ENCODE measurements at places on chromosomes 11 and 22.

GRCh38 chr22:48258811-48259210 lies 1496.4 kb downstream of the TBC1D22A start:
- no peak for DNase-seq

DNA sequence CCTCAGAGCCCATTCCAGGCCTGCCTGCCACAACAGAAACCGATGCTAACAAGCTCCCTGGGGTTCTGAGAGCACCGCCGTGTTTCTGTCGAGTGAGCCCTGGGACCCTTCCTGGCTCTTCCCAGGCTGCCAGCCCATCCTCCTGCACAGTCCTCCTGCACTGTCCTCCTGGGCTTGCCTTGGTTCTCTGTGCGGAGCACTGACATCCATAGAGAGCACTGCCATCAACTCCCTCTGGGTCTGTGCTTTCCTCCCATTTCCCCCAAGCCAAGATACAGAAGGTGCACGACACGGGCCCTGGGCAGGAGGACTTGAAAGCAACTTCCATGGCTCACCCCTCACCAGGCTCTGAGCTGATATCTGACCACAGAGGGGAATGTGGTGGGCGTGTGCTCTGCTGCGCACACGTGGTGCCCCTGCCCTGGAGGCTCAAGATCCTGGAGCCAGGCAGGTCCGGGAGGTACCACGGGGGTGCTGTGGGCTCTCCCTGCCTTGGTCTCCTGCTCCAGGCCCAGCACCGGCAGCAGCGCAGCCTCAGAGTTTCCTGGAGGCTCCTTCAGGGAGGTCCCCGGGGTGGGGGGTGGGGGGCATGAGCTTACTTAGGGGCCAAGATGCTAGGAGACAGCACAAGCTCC lies 304.2 kb downstream of the BRD1 start:
- DNase-seq: no peak

DNA sequence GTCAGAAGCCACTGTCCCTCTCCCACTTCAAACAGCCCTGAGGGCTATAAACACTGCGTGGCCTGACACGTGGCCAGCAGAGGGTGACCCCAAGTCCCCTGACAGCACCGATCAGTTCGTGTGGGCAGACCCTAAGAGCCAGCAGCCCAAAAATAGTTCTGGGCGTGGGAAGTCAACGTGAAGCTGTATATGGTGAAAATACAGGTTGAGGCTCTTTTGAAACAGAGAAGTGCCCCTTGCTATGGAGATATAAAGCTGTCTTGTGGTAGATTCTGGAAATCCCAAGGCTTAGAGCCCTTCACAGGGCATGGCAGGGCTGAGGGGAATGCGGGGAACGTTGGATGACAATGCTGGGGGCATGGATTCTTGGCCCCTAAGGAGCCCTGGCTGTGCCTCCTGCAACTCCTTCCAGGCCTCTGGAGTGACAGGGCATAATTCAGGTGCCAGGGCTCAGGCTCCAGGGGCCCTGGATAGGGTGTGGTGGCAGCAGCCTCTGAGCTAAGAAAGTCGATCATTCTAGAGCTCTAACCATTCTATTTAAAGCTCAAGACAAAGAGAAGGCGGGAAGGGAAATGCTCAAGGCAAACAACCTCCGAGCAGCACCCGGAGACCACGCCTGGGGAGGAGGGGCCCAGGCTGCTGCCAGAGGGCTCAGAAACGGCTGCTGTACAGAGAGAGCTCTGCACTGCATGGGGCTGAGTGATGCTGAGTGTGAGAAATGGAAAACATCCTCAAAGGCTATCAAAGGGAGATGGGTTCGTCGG lies 60.4 kb upstream of the CD5 start:
- DNase-seq: peak; percentile 31

DNA sequence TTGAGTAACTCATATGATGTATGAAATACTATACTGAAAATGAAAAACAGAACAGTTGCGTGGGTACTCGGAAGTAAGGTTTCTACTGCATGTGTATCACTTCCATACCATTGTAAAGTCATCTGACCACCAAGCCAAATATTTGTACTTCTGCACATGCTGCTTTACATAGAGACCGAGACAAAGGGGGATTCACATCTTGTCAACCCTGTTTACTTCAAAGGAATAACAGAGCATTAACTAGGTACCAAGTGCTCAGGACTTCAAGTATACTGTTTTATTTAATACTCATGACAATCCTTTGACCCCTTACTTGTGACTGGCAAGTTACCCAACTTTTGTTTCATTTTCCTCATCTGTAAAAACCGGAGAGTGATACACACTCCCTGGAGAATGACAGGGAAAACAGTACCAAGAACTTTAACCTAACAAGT lies 9.9 kb downstream of the MAPK1 start:
- DNase-seq: no peak

- DNase-seq: no peak
Observed at GRCh38 chr22:31107894-31108218, 488 bp upstream of the SELENOM start.

- DNase-seq: no peak
Observed at GRCh38 chr11:65356394-65356972, 1.9 kb downstream of the TIGD3 start.

DNA sequence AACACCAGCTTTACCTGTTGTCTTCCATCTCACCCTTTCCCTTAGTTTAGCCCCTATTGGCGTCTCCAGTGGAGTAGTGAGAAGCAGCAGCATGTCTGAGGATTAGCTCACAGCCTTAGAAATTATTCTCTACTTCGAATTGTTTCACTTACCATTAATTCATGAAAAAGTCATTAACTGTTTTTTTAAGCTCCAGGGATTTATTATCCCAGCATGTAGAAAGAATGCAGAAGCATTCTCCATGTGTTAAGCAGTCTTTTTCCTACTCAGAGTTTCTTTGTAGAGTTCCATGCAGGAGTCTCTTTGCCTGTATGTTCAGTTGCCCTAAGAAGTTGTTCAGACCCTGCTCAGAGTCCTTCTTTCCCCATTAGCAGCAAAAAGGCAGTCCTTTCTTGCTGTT lies 137.9 kb upstream of the RASSF10 start:
- no peak for DNase-seq

- no peak for DNase-seq
Observed at GRCh38 chr11:69121021-69121420, 34.7 kb upstream of the SMIM38 start.

DNA sequence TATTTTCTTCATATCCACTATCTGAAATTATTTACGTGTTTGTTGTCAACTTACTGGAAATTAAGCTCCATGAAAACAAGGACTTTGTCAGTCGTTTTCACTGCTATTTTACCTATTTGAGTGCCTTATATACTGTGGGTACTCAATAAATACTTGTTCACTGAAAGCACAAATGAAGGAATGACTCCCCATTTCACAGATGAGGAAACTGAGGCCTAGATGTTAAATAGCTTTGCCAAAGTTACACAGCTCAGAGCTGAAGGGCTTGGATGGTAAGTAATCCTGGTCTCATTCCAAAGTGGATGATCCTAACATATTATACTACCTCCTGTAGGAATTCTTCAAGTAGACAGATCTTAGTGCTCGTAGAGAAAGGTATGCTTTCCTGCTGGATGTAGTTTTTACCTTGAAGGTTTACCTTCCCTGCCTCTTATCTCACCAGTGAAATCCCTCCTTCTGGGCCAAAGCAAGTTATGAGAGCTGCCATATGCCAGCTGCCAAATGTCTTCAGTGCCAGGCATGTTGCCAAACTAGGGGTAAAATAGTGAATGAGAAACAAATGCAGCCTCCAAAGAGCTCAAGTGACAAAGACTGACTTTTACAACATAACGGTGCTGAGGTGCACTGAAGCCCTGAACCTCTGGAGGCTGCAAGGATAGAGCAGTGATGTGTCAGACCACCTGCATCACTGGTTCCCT lies 129.7 kb downstream of the TRIM44 start:
- DNase-seq: no peak

DNA sequence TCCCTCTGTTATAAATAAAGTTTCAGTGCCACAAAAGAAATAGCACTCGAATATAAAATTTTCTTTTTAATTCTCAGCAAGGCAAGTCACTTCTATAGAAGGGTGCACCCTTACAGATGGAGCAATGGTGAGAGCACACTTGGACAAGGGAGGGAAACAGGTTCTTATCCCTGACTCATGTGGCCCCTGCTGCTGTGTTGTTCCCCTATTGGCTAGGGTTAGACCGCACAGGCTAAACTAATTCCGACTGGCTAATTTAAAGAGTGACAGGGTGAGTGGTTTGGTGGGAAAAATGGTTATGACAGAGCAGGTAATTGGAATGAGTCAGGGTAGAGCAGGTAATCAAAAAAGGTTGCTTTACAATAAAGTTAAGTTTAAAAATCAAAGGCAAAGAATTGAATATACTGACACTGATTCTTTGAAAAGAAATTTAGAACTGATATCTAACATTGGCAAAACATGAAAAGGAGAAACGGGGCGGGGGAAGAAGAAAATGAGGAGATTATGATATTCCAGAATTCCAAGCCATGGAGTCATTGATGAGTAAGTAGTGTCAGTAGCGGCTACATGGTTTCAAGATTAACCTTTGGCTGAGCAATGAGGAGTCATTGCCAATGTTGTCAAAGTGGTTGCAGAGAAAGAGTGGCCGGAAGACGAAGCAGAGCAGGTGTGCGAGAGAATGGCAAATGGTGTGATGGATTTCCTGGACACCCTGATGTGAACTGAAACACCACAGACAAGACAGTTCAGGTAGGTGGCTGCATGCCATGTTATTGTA lies 48.4 kb upstream of the MRGPRX1 start:
- no peak for DNase-seq

- peak; percentile 72 for DNase-seq
Observed at GRCh38 chr11:15101072-15101709, 13.5 kb upstream of the INSC start.

DNA sequence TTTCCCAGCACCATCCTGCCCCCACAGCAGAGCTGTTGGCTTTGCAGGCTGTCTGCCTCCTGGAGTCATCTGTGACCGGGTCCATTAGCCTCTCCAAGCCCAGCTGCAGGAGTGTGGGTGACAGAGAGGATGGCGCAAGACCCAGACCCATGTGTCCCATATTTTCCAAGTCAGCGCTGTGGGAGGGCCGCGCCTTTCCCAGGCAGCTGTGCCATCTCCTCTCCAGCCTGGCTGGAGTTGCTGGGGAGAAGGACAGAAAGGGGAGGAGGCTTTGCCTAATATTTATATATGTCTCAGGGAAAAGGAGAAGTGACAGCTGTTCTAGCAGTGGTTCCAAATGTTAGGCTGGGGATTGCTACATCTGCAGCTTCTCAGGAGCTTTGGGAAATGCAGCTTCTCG lies 15.7 kb downstream of the DTX4 start:
- DNase-seq: peak; percentile 51

DNA sequence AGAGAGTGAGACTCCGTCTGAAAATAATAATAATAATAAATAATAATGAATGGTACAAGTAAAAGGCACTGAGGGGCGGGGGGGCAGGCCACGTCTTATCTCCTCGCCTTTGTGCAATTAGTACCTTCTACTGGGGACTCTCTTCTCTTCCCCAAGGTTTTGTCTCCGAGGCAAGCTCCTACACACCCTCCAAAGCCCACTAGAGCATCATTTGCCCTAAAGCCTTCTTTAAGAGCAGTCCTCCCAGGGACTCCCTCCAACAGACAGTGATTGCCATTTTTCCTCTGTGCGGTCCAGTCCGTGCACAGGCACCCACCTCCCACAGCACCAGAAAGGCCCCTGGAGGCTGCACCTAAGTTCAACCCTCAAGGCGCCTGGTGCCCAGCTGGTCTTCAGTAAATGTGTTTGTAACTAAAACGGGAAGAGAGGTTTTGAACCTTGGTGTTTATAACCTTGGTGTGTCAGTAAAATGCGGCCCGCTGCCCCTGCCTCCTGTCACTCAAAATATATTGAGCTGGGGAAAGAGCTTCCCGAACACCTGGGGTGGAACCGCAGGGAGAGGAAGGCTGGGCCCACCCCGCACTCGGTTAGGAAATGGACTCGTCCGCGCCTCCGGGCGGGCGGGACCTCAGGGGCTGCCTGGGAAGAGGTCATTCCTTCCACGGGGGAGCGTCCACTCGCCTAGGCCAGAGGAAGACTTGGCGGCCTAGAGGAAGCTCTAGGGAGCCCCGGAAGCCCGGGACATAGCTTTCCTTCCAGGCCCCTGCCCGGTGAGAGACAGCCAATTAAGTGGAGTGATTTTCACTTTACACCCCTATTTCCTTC lies 4.7 kb upstream of the KDELR3 start:
- DNase-seq: no peak

GRCh38 chr11:77418971-77419597 lies 54.8 kb downstream of the PAK1 start:
- DNase-seq: no peak

DNA sequence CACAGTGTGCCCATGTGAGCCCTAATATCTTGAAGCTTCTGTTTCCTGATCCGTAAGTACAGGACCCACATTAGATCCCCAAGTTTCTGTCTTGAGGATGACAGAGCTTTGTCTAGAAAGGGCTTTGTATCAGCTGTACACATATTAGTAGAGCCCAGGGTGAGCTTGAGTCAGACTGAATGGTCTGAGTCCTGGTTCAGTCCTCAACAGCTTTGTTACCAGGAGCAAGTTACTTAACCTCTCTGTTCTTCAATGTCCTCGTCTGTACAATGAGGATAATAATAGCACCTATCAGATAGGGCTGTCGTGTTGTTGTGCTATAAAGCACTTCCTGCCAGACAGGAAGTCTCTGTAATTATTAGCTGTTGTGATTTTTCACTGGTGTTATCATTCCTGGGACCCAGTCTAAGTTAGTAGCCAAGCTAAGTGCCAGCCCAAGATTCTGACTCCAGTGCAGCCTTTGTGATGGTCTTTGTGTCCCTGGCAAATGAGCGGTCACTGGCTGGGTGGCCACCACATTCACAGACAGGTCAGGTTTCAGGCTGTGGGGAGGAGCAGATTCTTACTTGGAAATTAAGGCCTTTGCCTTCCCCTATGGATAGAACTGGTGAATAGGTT lies 6.8 kb downstream of the TOM1 start:
- DNase-seq: no peak

- DNase-seq: no peak
Observed at GRCh38 chr11:37170311-37170710, 572.3 kb upstream of the RAG2 start.

- DNase-seq: no peak
Observed at GRCh38 chr22:42673898-42674401, 24.8 kb upstream of the CYB5R3 start.

GRCh38 chr22:30235687-30236170 lies 10.8 kb downstream of the LIF start:
- DNase-seq: no peak

DNA sequence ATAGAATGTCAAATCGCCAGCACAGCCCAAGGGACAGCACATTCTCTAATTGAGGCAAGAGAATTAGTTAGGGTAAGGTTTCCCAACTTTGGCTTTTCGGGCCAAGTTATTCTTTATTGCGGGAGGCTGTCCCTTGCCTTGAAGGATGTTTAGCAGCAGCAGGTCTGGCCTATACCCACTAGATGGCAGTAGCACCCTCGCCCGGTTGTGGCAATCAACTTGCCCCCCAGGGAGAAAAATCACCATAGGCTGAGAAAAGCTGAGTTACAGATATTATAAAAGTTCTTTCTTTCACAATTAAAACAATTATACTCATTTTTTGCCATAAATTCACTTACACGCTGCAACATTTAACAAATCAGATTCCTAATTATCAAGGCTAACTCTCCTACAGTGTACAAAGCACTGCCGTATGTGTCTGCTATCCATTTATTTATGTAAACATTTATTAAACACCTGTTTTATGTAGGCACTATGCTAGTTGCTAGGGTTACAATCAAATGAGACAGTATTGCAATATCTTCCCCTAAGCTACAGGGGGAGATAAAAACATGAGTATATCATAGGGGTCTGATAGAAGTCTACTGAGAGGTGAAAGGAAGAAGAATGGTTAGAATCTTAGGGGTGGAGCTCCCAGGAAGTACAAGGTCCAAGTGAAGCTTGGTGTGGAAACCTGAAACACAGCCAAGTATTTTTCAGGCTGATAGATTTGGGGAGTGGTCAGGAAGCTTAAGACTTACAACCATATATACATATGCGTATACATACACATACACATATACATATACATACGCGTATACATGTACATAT lies 452.3 kb downstream of the RAB38 start:
- DNase-seq: peak; percentile 47

GRCh38 chr11:88104408-88104807 lies 70.8 kb downstream of the RAB38 start:
- DNase-seq: no peak

Data from Kasumi-1 (cell line).